Skin of body (tissue), 3 donors: ENCODE measurements at places on chromosomes 4 and X. TPM values are rescaled to one million over a fixed set of nuclear protein-coding genes. Genes with fewer than 3 reads are reported as not detected.

- no peak for DNase-seq
Measured at GRCh38 chr4:184420881-184421416, 53.4 kb downstream of the IRF2 start.

DNA sequence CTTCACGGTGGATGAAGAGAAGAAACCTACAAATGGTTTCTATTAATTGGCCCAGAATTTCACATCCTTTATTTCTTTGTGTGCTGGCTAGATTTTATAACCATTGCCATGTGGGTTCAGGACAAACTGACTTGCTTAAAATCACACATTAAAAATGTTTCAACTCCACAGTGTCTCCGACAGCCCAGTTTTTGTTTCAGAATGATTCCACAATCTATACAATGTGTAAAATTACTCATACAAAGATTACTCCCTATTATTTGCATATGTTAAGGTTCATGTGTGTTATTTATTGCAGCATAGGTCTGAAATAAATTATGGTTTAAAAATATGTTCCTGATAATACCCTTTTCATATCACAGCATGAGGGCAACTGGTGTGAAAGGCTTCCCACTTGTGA is 20.6 kb downstream of the DCHS2 start:
- no peak for DNase-seq

DNA sequence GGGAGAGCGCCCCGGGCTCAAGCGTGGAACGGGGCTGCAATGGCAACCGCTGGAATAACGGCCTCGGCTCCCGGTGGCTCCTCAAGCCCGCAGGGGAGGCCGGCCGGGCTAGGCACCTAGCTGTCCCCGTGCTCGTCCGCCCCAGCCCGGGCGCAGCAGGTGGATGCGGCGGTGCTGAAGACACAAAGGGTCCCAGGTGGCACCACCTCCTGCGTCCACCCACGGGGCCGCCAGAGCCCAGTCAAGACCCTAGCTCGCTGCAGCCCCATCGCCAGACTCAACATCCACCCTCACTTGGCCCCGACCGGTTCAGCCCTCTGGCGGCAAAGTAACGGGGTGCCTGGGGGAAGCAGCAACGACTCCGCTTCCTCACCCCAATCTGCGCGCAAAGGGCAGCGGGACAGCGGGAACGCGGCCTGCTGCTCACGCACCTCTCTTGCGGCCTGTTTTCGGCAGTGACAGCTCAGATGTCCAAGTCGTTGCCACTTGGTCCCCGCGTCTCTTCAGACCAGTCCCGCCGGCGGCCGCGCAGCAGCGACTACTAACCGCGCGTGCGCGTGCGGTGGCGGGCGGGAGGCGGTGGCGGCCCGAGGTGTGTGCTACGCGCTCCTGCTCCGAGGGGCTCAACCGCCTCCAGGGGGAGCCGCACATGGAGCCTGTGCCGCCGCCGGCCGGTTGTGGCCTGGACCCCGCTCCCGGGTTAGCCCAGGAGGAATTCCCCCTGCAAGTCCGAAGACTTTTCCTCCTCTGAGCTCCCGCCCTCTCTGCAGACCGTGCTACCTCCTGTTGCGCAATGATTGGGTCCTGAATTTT is at the start of gene CLGN:
CLGN (minus strand) TSS at position 543 of the 813 bp plus-strand sequence. CDS start 14,570 bp downstream, outside the sequence.
- peak; percentile 29 for DNase-seq

Gene XPNPEP2
- total RNA-seq, result 4.1 TPM

GRCh38 chr4:185504098-185505047 is 30.9 kb downstream of the PDLIM3 start:
- DNase-seq, result no peak

- DNase-seq, result no peak
Measured at GRCh38 chr4:42083816-42084215, 68.6 kb downstream of the BEND4 start.

GRCh38 chr4:162988530-162988929 is 178.2 kb downstream of the NAF1 start:
- no peak for DNase-seq

DNA sequence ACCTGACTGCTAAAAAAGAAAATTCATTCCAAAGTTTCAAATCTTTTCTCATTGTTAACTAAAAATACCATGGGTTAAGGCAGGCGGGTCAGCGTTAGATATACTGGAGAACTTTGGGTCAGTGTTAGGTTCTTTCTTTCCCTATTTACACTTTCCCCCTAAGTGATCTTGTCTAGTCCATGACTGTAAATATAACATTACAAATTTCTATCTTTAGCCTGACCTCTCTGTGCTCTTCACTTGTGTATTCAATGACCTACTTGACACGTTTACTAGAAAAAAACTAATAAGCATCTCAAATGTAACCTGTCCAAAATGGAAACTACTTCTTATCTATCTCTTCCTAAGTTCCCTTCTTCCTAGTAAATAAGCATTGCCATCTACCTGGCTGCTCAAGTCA is 95.3 kb downstream of the JADE1 start:
- no peak for DNase-seq

Gene PABPC1L2B
- not detected for total RNA-seq

- no peak for DNase-seq
Measured at GRCh38 chr4:52172166-52172565, 121.1 kb downstream of the SPATA18 start.

- no peak for DNase-seq
Measured at GRCh38 chrX:100244681-100245080, 165.4 kb downstream of the PCDH19 start.

GRCh38 chrX:10518073-10518472 is 102.3 kb downstream of the MID1 start:
- no peak for DNase-seq

- no peak for DNase-seq
Measured at GRCh38 chrX:17923546-17923945, 62.4 kb upstream of the RAI2 start.

DNA sequence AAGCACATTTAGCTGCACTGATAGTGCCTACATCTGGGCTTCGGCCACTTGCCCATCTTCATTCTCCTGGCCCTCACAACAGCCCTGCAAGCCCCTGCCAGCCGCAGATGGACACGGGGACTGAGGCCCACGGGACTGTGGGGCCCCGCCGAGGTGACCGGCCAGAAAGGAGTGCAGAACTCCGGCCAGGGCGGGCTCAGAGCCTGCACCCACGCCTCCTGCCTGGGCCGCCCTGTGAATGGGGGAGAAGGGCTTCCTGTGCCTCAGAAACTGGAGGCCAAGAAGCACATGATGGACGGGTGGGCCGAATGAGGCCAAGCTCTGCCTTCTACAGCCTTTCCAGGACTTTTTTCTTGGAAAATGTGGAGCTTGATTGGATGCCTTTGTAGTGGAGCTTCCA is 35.7 kb upstream of the HGFAC start:
- no peak for DNase-seq

- DNase-seq, result no peak
Measured at GRCh38 chr4:45910511-45910910, 213.3 kb downstream of the GABRG1 start.

DNA sequence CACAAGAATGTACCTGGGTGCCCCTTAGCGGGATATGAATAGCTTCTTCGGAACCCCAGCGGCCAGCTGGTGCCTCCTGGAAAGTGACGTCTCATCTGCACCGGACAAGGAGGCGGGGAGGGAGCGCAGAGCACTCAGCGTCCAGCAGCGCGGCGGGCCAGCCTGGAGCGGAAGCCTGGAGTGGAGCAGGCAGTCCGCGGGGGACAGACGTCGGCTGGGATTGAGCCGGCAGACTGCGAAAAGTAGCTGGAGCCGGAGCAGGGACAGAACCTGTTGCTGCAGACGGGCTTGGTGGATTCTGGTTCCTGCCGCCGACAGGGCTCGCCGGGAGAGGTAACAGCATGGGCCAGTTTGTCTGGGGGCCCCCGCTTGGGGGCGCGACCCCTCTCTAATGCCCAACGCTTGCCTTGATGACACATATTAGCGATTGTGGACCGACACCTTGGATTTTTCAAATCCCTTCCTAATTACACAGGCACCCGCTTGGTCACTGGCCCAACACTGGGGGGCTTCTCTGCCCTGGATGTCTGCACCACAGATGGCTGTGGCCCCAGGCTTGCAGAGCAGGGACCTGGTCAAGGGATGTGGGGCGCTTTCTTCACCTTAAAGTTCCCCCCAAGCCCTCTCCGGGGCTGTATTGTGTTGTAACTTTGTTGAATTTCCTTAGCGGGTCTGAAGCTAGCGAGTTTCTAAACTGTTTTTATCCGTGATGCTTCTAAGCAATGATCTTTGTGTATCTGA is at the start of gene NPFFR2:
NPFFR2 (plus strand) TSS at position 133 of the 741 bp plus-strand sequence. CDS start 96,592 bp downstream, outside the sequence.
- no peak for DNase-seq

DNA sequence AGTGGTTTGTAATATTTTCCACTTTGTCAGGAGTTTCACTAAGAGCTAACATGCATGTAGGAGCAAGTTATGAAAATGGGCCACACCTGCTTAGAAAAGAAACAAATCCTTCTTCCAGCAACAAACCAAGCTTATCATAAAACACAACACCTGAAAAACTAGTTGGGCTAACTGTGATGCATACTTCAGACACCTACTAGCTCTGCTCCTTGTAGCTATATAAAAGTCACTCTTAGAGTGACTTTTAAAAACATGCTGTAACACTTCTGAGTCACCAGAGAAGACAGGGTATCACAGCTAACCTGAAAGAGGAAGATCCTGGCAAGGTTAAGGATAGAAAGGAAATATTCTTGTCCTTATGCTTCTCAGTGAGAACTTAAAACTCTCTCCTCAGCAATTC is 3.6 kb upstream of the SLAIN2 start:
- DNase-seq, result peak; percentile 15

DNA sequence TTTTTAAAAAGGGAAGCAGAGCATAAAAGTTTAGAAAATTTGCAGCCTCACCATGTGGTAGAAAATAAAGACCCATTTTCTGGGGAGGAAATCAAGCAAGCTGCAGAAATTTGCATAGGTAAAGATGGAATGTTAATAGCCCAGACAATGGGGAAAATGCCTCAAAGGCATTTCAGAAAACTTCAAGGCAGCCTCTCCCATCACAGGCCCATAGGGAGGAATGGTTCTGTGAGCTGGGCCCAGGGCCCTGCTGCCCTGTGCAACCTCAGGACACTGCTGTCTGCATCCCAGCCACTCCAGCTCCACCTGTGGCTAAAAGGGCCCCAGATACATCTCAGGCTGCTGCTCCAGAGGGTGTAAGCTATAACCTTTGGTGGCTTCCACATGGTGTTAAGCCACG is 137.9 kb downstream of the INPP4B start:
- no peak for DNase-seq

DNA sequence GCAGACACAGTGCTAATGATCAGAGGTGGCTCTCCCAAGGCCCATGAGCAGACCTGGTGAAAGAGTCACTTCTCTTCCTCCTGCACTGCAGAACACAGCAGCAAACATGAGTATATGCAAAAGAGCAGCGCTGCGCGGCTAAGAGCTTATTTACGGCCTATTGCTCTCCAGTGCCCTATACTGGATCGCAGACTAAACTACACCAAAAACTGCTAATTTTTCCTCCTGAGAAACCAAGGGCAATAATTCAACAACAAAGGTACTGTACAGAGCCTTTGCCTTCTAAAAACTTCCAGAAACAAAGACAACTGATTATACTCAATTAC is 702.5 kb downstream of the ARAP2 start:
- no peak for DNase-seq

GRCh38 chr4:85210353-85210752 is 243.9 kb upstream of the WDFY3 start:
- DNase-seq, result no peak

DNA sequence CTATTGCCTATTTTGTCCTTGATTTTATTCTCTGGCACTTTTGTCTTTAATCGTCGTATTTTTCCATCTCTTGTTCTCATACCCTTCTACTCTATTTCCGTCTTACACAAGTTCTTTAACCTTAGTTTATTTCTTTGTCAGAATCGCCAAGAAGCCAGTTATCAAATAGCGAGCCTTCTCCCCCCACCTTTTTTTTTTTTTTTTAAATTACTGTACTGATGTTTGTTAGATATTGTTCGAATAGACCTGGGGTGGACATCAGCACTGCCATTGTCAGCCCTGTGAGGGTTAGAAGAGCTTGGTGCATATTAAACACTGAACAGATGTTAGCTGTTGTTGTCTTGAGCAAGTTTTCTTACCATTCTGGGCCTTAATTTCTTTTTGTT is 1.2 kb downstream of the SPCS3 start:
- no peak for DNase-seq

Gene RAB39B
- total RNA-seq, result 0.30 TPM

GRCh38 chrX:39730662-39731329 is 367.0 kb downstream of the BCOR start:
- peak; percentile 59 for DNase-seq

Gene TIGD4
- 0.99 TPM for total RNA-seq

Gene ASB12
- 2.6 TPM for total RNA-seq

Gene RBMXL3
- not detected for total RNA-seq

DNA sequence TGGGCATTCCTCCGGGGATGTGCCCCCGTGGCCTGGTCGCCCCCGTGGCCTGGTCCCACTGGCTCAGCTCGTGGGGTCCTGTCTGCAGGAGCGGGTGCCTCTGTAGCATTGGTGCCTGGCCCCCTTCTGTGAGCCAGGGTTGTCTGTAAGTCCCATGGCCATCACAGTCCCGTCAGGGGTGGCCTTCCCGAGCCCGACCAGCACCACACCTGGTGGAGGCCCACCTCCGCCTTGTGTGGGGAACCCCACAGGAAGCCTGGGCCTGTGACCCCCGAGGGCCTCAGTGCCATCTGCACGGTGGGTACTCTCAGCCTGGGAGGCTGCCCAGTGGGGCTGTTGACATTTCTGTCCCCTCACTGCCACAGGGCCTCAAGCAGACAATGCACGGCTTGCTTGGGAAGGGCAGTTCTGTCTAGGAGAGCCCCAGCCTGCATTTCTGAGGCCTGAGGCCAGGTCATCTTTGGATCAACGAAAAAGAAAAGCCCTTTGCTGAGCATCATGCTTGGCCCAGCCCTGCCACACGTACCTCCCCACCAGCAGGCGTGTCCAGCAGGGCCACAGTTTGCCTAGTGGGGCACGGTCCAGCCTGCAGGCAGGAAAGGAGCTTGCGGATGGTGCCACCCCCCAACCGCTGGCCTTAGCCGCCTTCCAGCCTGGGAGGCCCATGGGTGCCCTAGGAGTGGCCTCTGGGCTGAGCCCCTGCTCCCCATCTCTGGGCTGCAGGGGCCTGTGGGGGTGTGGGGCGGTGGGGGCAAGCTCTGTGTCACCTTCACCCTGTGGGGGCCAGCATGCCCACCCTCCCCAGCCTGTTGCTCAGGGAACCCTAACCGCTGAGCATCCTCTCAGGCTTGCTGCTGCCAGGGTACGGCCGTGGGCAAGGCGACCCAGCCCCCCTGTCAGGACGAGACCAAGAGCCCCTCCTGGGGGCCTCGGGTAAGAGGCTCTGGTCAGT is 23.2 kb downstream of the NKX1-1 start:
- no peak for DNase-seq

- DNase-seq, result no peak
Measured at GRCh38 chrX:65925005-65925404, 114.9 kb downstream of the VSIG4 start.

- DNase-seq, result no peak
Measured at GRCh38 chrX:135625995-135626394, 87.4 kb upstream of the CT45A1 start.

- DNase-seq, result no peak
Measured at GRCh38 chr4:135412213-135412612, 1210.6 kb upstream of the PABPC4L start.

Gene MAOB
- total RNA-seq, result 2.5 TPM

DNA sequence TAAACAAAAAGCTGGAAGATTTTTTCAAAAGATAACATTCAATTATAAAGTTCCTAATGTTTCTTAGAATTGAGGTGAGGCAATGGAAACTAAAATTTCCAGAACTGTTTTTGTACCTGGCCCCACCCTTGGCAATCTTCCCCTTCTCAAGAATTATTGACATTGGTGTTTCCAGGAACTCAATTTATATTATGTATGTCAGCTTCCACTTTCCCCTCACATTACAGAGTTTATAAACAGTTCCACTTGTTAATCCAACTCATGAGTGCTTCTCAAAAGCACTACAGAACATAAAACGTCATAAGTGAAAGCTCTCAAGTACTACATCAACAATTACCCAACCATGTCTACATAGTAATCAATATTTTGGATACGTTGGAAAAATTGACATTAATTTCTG is 107.4 kb downstream of the FAM13A start:
- no peak for DNase-seq
